Activated T-helper 1 cell treated with anti-CD3 and anti-CD28 coated beads, Interleukin-12 subunit alpha, Interleukin-12 subunit beta, Interleukin-2, Interleukin-4 antibody, amounts not matched to agents 30 ng/mL and 10 ng/mL and 1 ng/mL, durations not matched to agents 14 hours and 24 hours and 36 hours (primary cell): ENCODE measurements at places on chromosomes 1 and 21. TPM values are rescaled to one million over a fixed set of nuclear protein-coding genes. Genes with fewer than 3 reads are reported as not detected.

DNA sequence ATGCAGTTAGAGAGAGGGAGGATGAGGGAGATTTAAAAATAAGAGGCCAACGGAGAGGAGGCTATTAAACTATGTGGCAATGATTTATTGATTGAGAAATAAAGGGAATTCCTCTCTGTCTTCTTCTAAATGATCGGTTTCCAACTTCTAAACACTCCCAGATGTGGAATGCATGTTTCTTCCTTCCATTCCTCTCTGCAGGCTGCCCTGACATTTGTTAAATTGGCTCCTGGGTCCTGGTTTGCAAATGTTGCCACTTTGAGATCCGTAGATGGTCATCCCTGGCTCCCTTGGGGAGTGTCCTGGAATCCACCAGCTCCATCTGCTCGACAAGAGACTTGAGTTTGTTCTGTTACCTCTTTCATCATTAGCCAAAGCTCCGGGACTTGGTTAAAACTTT is 10.3 kb upstream of the C1orf198 start:
- H3K27ac ChIP-seq: no peak overlapping the region
- no peaks in the 10 kb centered on the region for H3K36me3 ChIP-seq
- H3K4me1 ChIP-seq: no peaks in the 10 kb centered on the region

DNA sequence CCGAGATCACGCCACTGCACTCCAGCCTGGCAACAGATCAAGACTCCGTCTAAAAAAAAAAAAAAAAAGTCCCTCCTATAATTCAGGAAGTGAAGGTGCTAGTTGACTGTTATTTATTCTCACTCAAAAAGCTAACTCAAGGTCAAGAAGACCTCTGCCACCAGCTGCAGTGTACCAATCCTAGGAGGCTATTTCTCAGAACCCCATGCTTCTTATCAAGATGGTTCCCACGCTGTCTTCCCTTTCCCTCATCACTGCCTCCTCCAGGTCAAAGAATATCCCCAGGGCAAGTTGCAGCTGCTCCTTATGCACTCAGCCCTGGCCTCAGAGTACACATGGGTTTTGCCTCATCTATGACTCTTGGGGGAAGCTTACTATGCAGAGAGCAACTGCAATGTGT is 53.6 kb downstream of the RERE start:
- no peak overlapping the region for H3K4me3 ChIP-seq
- no peak for DNase-seq
- H3K27me3 ChIP-seq: no peaks in the 10 kb centered on the region
- H3K36me3 ChIP-seq: peaks cover 1% of the 10 kb centered on the region
- H3K27ac ChIP-seq: no peak overlapping the region

DNA sequence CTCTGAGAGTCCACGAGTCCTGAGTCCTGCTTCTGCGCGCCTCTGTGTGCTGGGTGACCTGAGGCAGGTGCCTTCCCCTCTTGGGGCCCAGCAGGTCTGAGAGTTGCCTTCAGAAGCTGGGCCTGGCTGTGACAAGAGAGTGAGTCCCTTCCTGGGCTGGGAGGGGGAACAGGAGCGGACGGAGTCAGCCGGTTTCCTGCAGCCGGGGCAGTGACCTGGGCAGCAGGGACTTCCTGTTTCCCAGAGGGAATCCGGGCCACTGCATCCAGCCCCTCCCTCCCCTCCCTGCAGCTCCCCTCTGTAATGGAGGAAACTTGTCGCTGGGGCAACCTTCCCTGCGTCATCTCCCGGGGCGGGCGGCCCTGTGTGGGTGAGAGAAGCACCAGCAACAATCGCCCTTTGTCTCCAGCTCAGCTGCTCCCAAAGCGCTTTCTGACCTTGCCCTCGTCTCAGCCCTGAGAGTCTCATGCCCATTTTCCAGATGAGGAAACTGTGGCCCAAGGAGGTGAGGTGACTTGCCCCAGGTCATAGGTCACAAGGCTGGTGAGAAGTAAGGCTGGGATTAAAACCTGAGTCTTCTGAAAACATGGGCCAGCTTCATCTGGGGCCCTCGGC is 61.1 kb downstream of the SDC3 start:
- no peaks in the 10 kb centered on the region for H3K4me1 ChIP-seq
- no peak overlapping the region for H3K27ac ChIP-seq
- no peak overlapping the region for H3K4me3 ChIP-seq
- no peak for DNase-seq
- peaks cover 40% of the 10 kb centered on the region for H3K27me3 ChIP-seq
- no peaks in the 10 kb centered on the region for H3K36me3 ChIP-seq

DNA sequence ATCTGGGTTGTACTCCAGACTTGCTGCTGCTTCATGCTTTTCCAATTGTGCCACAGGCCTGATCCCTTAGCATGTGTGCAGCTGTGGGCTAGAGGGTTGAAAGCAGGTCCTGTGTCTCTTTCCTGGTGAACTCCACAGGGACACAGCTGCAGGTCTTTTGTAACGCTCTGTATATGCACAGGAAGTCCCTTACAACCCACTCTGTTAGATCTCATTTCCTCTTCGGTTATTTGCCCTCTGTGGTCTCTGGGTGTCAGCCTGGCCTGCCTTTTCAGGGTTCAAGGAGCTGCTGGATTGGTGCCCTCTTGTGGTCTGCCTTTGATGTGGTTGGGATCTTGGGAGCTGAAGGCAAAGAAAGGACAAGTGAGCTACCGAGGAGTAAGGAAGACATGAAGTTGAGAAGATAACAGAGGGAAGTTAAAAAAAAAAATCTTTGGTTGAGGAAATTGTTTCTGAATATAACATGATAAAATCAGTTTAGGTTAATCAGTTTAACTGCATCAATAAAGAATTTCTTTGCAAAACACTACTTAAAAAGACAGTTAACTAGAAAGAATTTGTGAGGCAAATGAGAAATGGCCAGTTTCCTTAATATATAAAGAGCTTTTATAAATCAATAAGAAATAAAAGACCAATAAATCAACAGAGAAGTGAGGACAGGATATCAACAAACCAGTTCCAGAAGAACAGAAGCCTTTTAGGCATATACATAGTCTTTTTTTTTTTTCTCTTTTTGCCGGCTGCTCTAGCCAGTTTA is 44.1 kb downstream of the UCK2 start:
- peak overlapping the region; percentile 63 for H3K27ac ChIP-seq
- H3K4me3 ChIP-seq: peak overlapping the region; percentile 55
- peaks cover 5% of the 10 kb centered on the region for H3K27me3 ChIP-seq
- H3K4me1 ChIP-seq: peaks cover 54% of the 10 kb centered on the region
- peak; percentile 49 for DNase-seq

DNA sequence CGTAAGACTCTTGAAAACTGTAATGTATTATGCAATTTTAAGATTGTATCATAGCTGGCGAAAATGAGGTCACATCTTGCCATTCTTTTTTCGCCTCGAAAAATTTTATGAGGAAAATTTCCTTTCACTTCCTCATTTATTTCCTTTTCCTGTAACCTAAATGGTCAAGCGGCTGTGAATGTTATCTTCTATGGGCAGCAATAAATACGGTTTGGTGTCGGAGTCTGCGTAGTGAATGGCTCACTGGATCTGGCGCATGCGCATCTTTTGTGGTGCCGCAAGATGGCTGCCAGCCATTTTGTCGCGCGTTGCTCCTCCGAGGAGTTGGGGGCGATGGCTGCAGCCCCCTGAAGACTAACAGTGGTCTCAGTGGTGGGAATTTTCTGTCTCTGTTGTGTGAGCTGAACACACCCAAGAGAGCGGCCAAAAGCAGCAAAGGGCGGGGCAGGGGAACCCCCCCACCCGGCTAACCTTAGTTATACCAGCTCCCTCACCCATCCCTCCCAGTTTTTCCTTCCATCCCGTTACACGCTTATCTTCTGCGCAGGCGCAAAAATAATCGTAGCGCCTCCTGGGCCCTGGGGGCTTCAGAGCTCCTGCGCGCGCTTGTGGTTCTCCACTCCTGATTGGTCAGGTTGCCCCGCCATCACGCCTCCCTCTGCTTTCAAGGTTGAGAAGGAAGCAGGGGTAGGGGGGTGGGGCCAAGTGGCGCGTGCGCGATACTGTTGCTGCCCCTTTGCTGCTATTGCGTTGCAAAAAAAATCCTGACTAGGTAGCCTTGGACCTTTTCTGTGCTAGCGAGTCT is at the start of gene RPRD2:
TSS of gene RPRD2 (plus strand) at position 722 of the 805 bp plus-strand sequence. CDS start 568 bp downstream, outside the sequence.
- H3K27me3 ChIP-seq: no peaks in the 10 kb centered on the region
- H3K36me3 ChIP-seq: peaks cover 11% of the 10 kb centered on the region
- H3K4me3 ChIP-seq: peak within 1 kb of the TSS; percentile 99
- peak; percentile 99 for DNase-seq
- H3K4me1 ChIP-seq: peaks cover 41% of the 10 kb centered on the region

DNA sequence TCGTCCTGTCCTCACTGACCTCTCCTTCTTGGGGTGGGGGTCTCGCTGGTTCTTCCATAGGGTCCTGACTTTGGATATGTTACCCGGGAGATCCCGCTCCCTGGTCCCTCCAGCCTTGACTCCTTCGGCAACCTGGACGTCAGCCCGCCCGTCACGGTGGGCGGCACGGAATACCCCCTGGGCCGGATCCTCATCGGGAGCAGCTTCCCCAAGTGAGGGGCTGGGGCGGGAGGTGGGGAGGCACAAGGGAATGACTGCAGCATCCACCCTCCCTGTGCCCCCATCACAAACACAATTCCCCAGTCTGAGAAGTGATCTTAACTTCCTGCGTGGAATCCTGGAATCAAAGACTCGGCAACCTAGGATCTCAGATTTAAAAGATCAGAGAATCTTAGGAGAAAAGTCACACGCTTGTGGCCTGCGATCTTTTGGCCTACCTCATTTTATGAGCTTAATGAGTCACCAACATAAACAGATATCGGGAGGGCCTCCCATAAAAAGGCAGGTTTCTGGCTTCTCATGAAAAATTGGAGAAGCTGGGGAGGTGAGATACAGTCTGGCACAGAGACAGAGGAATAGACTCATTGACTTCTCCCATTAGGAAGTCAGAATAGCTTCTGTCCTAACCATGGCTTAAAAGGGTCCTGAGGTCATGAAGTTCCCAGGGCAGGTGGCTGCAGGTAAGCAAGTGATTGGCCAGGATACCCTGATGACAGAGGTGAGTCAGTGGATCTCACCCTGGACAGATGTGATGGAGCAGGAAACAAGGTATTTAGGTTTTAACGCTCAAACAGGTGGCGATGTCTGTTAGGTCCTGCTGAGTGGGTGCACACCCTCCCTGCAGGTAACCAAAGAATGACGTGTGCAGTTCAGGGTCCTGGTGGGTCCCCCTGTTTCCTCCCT is 15.9 kb upstream of the PADI3 start:
- peaks cover 12% of the 10 kb centered on the region for H3K27me3 ChIP-seq
- no peak overlapping the region for H3K27ac ChIP-seq
- no peak for DNase-seq

- peak overlapping the region; percentile 18 for H3K27ac ChIP-seq
- no peak overlapping the region for H3K4me3 ChIP-seq
- H3K27me3 ChIP-seq: no peaks in the 10 kb centered on the region
- H3K4me1 ChIP-seq: peaks cover 80% of the 10 kb centered on the region
- peaks cover 2% of the 10 kb centered on the region for H3K36me3 ChIP-seq
These were observed 94.9 kb downstream of the MRPL37 start for GRCh38 chr1:54294887-54295286.

DNA sequence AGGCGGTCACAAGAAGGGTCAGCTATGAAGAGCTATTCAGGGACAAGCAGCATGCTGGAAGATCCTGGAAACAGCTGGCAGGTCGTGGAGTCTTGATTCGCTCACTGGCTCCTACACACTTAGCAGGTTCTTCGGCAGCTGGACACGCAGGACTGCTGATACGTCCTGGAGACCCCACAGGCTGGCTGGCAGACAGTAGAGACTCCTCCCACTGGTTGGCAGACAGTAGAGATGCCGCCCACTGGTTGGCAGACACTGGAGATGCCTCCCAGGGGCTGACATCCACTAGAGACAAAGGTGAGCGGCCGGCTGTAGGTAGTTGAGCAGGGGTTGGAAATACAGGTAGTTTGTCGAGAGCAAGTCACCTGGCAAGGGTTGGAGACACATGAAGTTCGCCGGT is 466 bp downstream of the KRTAP11-1 start:
- H3K36me3 ChIP-seq: no peaks in the 10 kb centered on the region
- no peak for DNase-seq
- H3K4me3 ChIP-seq: no peak overlapping the region
- H3K27ac ChIP-seq: no peak overlapping the region

GRCh38 chr1:61231795-61232194 is 149.4 kb downstream of the NFIA start:
- H3K27ac ChIP-seq: no peak overlapping the region
- no peaks in the 10 kb centered on the region for H3K4me1 ChIP-seq
- H3K36me3 ChIP-seq: no peaks in the 10 kb centered on the region
- no peak for DNase-seq

DNA sequence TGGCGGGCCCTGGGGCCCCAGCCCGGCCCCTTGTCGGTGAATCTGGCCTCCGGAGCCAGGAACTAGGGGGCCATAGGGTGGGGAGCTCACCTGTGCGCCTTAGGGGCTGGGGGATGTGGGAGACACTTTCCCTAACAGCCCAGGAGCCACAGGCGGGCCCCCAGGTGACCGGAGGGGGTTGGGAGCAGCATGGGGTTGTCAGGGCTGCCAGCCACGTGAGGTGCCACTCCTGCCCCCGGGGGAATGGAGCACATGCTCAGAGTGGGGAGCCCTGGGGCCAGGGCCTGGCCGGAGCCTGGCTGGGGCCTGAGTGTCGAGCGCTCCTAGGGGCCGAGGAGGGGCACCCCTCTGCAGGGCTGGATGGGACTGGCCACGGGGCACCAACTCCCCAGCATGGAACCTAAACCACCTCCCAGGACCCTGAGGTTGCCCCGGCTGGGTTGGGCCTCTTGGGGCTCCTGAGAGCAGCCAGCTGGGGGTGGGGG is 19.9 kb downstream of the PRXL2B start:
- H3K27ac ChIP-seq: no peak overlapping the region
- H3K27me3 ChIP-seq: peaks cover 4% of the 10 kb centered on the region
- no peak for DNase-seq

ITGB2 gene
- 292 and 294 TPM in 2 replicates for total RNA-seq

IL22RA1 gene
- total RNA-seq: not detected in 2 replicates

INKA2 gene
- total RNA-seq: 1.3 and 1.7 TPM in 2 replicates

DCST1 gene
- total RNA-seq: not detected in 2 replicates

NTNG1 gene
- total RNA-seq: not detected in 2 replicates
